ENCODE measurements at places on chromosomes 6 and 20.
A peak's percentile ranks its signal among the peaks of the same experiment; 100 is the strongest.

DNA sequence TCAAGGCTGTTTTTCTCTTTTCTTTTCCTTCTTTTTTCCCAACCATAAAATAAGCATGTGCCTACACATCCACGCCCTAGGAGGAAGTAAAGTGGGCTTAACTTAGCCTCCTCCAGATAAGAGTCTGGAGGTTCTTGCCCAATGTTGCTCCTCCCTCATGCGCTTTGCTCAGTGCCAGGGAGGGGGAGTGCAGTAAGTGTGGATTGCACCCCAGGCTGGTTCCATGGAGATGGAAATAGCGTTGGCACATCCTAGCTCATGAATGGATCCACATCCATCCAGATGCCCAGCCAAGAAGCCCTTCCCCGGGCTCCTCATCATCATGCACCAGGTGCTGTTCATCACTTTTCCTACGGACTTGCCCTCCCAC, 58.2 kb downstream of the NEDD9 start:
- DNase-seq = no peak

GRCh38 chr6:26457264-26457805, 420 bp upstream of the BTN2A1 start:
- no peak for DNase-seq

DNA sequence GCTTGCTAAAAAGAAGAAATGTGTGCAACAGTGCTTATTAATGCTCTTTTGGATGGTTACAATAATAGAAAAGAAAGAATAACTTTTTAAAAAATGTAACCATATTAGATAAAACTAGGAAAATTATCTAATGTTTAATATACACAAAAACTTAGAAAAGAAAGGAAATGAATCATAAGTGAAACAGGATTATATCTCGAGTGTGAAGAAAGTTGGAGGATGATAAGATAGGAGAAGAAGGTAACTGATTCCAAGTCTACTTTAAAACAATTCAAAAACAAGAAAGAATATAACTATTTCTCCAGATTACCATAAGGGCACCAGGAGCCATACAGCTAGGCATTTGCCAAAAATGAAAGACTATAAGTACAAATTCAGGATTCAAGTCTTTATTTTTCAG, 73.0 kb downstream of the PHIP start:
- no peak for DNase-seq

- DNase-seq = peak; percentile 10
These were observed 55.1 kb downstream of the KIF16B start for GRCh38 chr20:16517946-16518783.

DNA sequence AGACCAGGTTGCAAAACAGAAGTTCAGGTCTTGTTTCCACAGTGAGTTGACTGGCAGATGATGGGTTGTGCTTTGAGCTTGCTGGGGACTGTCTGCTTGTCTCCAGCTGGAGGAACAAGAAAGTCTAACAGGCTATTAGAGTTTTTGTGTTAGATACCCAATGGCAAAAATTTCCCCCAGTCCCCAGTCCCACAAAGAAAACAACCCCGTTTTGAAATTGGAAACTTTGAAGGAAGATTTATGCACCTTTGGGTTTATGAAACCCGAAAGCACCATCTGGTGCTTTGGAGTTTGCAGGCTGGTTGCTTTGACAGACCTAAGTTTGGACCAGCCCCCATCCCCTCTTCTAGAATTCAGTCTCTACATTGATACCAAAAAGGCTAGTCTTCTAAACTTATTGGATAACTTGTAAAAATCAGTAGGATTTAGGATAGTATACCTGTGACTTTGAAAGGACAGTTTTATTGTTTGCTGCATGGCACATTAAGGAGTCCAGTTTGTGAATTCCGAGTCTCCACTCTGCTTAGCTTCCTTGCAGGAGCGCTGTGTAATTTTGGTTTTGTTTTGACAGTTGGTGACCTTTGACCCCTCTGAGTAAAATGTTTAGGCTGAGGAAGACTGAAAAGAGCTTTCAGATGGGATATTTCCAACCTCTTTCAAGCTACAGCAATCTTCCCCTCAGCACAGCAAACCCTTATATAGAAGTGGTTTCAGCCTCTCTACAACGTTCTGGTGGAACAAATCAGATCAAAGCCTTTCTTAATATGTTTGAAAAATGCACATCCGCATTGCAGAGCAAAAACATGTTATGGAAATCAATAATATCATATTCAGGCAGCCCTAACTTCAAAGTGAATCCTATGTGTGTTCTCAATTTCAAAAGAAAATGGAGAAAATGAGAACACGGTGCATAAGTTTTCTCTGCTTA, 25.5 kb upstream of the PRL start:
- DNase-seq = no peak

DNA sequence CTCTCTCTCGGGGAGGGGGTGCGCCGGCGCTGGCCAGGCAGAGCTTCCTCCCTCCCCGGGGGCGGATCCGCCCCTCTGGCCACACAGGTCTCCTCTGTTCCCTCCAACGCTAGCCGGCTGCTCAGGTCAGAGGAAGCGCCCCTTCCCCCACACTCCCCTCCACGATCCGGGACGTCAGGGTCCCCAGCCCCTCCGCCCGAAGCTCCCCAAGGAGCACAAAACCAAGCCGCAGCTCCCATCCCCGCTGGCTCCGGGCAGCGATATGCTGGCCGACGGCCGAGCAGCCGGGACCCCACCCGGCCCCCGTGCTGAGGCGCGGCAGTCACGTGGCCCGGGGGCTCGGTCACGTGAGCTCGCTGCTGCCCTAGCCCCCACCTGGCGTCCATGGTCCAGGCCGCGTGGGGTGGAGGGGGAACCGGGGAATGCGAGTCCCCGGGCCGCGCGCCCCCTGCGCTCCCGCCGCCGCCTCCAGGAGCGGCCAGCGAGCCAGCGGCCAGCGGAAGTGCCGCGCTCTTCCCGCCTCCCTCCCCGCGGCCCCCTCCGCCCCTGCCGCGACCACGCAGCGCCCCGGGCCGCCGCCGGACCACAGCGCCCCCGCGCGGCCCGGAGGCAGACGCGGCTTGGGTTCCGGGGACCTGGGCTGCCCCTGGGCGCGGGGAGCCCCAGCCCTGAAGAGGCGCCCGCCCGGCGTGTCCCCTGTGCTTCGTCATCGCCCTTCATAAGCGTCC, at the start of gene SLC35B2:
Gene SLC35B2, minus strand, starts transcription at position 504 of the 728 bp plus-strand sequence. Its CDS starts 118 bp downstream, at position 386.
- DNase-seq = peak; percentile 86

DNA sequence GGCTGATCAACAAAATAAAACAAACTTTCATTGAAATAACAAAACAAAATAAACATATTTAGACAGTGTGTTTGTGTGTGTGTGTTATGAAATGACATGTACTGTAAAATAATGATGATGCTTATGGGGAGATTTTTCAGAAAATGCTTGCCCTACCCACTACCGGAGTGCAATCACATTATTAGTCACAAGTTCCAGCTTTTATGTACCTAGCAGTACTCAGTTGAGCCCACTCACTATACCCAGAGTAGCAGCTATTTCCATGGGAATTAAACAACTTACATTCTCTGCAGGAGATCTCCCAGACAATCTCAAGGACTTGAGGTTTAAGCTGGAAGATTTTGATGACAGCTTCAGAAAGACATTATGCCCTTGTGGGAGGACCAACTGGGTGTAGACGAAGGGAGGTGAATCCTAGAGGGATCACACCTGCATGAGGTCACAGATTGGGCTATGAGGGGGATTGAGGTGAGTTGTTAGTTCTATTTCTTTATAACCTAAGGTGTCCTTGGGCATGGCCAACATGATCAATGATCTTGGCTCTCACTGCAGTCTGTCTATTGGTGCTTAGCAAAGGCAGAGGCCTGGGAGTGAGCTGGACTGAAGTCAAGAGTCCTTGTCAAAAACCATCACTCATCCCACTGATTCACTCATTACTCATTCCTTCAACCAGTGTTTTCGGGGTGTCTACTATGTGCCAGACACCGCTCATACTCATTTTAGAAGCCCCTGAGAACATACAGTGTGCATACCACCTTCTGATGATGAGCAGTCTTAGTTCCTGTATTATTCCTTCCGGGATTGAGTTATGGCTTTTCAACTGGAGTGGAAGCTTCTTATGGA, 6.7 kb upstream of the CLIC5 start:
- peak; percentile 23 for DNase-seq

- no peak for DNase-seq
These were observed 4.6 kb upstream of the HIVEP1 start for GRCh38 chr6:12007473-12007872.

DNA sequence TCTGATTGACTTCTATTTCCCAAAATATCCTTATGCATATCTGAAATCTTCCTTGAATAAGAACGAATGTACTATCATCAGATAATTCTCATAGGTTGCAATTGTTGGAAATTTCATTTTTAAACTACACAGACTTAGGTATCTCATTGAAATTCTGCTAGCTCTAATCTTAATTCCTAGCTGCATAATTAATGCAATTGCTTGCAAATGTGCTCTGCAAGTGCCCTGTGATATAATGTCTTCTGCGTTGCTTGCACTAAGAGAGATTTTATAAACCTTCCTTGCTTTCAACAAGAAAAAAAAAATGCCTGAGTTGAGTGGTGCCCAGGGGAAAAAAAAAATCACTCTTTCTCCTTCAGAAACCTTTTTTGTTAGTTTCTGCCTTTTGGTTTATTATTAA, 354.9 kb downstream of the TFAP2A start:
- no peak for DNase-seq

GRCh38 chr6:3627501-3627900, 124.0 kb downstream of the PXDC1 start:
- no peak for DNase-seq

- DNase-seq = no peak
These were observed 15.3 kb downstream of the TRAF3IP2 start for GRCh38 chr6:111590209-111590980.

DNA sequence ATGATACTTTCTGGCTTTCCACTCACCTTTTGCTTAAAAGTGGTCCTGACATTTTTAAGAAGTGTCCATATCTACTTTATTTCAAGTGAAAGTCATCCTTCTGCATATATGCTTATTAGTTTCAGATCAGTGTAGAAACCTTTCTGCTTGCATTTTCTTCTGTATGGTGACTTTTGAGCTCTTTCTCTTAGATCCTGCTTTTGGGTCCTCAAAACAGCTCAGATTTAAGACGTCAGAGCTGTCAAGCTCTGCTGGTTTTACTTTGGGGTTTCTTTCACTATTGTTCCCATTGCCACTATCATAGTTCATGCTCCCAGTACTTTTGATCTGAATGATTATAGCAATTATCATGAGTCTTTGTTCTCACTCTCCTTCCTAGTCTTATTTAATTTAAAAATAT, 41.7 kb downstream of the BCKDHB start:
- DNase-seq = no peak

DNA sequence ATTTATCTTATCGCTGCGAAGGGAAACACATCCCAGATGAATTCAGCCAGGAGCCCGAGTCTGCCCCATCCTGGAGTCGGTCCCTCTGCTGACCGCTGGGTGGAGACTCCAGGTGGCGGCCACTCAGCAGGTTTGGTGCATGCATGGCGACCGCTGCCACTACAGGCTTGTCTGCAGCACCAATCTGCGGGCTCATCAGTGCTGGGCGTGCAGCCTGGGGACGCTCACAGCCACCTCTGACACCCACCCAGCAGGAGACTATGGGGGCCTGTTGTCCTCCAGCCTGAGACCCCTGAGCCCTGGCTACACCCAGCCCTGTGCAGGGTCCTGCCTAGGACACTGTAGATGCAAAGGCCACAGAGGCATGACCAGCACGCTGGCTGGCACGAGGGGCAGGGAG, 40.5 kb upstream of the GATA5 start:
- DNase-seq = no peak

DNA sequence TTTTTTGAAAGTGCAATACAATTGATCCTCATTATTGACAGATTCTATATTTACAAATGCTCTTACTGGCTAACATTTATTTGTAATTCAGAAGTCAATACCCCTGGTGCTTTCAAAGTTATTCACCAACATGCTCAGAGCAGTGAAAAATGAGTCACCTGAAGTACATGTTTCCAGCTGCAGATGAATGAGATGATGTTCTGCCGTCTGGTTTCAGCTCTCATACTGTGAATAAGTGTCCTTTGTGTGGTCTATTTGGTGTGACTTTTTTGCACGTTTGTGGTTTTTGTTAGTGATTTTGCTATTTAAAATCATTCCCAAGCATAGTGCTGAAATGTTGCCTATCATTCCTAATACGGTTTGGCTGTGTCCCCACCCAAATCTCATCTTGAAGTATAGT, 22.3 kb upstream of the EYA4 start:
- no peak for DNase-seq

DNA sequence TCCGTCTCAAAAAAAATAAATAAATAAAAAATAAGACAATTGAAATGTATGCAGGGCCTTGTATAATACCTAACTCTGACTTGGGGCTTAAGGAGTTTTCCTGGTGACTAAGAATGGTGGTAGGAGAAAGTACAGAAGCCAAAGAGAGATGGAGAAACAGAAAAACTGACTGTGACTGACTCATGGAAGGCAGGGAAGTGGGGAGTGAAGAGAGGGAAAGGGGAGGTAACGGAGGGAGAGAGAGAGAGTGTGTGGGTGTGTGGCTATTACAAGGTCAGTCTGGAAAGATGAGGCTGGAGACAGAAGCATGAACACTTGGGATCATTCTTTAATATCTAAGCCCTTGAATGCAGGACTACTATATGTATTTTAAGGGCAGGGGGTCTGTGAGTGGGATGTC, 38.5 kb downstream of the SNRNP48 start:
- DNase-seq = no peak

DNA sequence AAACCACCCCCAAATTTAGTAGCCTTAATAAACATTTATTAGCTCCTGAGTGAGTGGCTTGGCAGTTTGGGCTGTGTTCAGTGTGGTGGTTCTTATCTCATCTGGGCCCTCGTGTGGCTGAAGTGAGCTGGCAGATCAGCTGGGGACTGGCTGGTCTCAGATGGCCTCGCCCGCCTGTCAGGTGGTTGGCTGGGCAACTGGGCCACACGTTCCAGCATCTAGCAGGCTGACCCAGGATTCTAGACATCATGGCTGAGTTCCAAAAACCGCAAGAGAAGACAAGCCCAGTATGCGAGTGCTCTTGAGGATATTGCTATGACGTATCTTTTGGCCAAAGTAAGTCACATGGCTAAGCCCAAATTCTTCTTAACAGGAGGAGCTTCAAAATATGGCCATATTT, 28.9 kb downstream of the EIF2S2 start:
- no peak for DNase-seq

- DNase-seq = no peak
These were observed 248.1 kb upstream of the FOXQ1 start for GRCh38 chr6:1063671-1064355.

- no peak for DNase-seq
These were observed 23.7 kb downstream of the SNRPB start for GRCh38 chr20:2446845-2447244.

GRCh38 chr20:36210436-36211021, 25.7 kb upstream of the AAR2 start:
- no peak for DNase-seq

GRCh38 chr20:42361402-42361970, 743.3 kb upstream of the CHD6 start:
- no peak for DNase-seq

- DNase-seq = peak; percentile 13
These were observed 3.7 kb upstream of the ZSCAN23 start for GRCh38 chr6:28446818-28447511.

GRCh38 chr6:112939563-112939962, 592.4 kb downstream of the RFPL4B start:
- no peak for DNase-seq

Data from activated T-cell treated with anti-CD3 and anti-CD28 coated beads, Interleukin-2, amount 50 U/mL, for 72 hours (primary cell).